Suppressor macrophage (primary cell): ENCODE measurements at places on chromosomes 5 and 9.

GRCh38 chr9:69483886-69484422, 158.9 kb downstream of the ENTREP1 start:
- no peak for DNase-seq

DNA sequence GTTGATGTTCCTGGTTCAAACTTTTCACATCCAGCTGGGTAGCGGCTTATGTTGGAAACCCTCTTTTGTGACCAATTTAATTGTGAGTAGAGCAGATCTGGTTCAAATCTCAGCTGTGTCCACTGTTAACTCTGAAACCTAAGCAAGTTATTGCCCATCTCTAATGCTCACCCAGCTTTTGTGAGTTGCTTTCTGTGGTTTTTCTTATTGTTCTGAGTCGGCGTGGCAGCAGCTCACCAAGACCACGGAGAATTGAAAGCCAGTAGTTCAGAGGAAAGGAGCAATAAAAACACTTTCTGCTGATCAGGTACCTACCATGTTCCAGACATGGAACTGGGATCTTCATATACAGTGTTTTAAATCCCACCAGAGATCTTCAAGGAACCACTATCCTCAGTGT, 114.4 kb downstream of the DOCK2 start:
- no peak for DNase-seq

DNA sequence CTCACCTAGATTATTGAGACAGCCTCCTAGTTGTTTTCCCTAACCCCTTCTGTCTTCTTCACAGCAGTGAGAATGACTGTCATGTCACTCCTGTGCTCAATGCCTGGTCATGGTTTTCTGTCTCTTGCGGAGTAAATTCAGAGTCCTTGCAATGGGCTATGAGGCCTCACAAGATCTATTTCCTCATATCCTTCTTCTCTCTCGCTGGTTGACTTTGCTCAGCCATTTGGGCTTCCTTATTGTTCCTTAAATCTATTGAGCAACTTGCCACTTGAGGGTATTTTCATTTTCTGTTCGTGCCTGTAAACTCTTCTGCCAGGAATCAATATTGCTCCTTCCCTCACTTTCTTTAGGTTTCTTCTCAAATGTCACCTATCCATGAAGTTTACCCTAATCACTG, 9.0 kb downstream of the PPP3R2 start:
- DNase-seq, result peak; percentile 95

- DNase-seq, result no peak
Measured at GRCh38 chr9:136567651-136568287, 21.9 kb upstream of the NOTCH1 start.

DNA sequence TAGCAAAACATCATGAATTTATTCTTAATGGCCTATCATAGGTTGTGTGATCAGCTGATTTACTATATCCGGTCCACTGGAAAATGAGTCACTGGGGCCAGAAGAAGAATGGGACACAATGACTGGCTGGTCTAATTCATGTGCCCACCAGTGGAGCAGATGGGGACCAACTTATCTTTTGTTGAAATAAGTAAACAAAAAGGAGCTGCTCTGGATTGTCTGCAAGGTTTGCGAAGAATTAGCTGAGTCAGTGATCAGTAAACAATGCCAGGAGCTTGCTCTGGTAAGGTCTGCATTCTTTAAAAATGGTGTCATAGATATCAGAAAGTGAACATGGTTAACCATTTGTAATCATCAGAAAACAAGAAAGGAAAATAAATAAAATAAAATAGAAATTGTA, 128.0 kb downstream of the RASEF start:
- DNase-seq, result no peak

DNA sequence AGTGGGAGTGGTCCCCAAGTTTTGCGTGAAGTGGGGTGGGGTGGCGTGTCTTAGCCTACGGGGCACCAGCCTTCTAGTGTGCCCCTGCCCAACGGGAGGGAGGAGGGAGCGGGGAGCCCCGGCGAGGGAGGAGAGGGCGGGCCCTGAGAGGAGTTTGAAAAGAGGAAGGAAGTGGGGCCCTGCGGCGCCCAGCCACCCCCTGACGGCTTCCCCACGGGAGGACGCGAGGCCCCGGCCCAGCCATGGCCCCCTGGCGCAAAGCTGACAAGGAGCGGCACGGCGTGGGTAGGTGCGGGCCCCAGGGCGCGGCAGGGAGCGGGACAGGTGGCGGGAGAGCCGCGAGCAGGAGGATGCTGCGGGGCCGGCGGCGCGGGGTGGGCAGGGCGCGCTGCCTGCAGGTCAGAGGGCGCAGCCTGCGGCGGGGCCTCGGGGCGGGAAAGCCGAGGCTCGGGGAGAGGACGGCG, at the start of gene DOCK2:
TSS of gene DOCK2 (plus strand) at position 191 of the 464 bp plus-strand sequence. CDS start at position 243, 52 bp downstream.
- DNase-seq, result peak; percentile 92

DNA sequence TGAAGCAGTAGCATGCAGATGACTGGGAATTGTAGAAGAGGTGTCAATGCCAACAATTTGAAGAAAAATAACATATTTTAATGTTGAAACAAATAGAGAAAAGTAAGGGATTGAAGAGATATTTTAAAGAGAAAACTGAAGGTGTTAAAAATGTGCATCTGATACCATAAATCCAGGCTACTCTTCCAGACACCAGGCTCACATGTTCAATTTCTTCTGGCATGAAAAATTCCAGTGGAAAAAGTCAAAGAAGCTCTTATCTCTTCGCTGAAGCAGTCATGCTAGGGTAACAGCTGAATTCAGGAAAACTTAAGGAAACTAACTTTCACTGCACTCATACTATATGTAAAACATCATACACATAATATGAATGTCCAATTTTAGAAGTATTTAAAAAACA, 335.0 kb downstream of the PDE4D start:
- no peak for DNase-seq

DNA sequence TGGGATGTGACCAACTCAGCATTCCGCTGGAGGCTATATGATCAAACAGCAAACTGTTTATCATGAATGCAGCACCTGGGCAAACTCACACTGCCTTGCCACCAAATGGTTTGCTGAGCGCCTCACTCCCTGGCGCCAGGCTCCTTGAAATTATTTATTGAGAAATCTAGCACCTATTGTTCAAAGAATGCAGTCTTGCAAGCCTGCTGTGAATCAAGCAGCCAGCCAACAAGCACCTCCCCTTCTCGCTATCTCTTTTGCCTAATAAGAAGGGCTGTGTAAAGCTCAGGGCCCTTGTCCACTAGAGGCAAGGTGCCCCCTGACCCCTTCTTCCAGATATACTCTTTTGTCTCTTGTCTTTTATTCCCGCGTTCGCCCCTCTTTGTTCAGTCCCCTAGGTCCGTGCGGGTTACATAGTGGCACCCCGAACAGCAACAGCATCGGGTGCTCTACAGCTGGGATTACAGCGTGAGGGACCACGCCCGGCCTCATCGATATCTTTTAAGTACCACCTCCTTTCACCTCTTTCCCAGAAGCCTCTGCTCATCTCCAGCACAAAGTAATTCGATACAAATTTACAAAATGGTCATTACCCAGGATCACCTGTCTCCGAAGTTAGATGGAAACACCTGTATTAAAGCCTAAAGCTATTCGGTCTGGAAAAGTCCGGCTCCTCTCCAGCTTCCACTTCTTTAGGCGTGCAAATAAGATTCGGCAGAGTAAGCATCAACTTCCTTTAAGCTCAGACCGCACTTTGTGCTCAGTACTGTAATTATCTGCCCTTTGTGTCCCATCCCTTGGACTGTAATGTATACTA, 896 bp downstream of the RIGI start:
- peak; percentile 36 for DNase-seq

DNA sequence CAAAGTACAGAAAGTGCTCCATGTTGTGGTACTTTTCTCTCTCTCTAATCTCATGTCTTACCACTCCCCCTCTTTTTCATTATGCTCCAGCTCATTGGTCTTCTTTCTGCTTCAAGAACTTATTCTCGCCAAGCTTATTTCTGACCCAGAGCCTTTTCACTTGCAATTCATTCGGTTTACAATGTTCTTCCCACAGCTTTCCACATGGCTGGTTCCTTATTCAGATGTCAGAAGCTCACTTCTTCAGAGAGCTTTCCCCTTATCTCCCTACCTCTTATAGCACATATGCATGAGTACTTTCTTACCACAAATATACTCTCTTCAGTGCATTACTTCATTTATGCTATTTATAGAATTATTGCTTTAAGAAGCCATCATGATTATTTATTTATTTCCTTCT, 338.8 kb upstream of the ATP10B start:
- DNase-seq, result no peak

GRCh38 chr5:68258531-68258930, 43.0 kb downstream of the PIK3R1 start:
- DNase-seq, result no peak

GRCh38 chr9:272251-273213, 57.9 kb downstream of the DOCK8 start:
- DNase-seq, result peak; percentile 80

GRCh38 chr5:159982421-159983173, 26.3 kb upstream of the TTC1 start:
- no peak for DNase-seq

DNA sequence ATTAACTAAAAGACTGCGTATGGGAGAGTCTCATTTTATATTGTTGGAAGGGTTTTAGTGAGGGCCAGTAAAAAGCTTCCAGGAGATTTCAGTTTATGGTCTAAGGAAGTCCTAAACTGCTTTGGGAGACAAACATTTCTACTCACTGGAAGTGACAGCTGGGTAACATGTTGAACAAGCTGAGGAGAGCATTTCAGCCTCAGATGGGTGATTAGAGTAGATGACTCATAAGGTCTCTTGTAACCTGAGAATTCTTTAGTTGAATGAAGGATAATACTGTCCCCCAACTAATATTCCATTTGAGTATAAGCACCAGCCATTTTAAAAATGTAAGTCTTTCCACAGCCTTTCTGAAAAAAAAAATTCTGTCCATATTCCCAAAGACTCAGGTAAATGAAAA, 218.0 kb upstream of the C9orf72 start:
- no peak for DNase-seq

- DNase-seq, result no peak
Measured at GRCh38 chr5:129003232-129003631, 37.9 kb downstream of the SLC27A6 start.

- DNase-seq, result no peak
Measured at GRCh38 chr9:6996061-6996854, 238.5 kb downstream of the KDM4C start.

- DNase-seq, result no peak
Measured at GRCh38 chr9:20319641-20320337, 302.5 kb downstream of the MLLT3 start.

DNA sequence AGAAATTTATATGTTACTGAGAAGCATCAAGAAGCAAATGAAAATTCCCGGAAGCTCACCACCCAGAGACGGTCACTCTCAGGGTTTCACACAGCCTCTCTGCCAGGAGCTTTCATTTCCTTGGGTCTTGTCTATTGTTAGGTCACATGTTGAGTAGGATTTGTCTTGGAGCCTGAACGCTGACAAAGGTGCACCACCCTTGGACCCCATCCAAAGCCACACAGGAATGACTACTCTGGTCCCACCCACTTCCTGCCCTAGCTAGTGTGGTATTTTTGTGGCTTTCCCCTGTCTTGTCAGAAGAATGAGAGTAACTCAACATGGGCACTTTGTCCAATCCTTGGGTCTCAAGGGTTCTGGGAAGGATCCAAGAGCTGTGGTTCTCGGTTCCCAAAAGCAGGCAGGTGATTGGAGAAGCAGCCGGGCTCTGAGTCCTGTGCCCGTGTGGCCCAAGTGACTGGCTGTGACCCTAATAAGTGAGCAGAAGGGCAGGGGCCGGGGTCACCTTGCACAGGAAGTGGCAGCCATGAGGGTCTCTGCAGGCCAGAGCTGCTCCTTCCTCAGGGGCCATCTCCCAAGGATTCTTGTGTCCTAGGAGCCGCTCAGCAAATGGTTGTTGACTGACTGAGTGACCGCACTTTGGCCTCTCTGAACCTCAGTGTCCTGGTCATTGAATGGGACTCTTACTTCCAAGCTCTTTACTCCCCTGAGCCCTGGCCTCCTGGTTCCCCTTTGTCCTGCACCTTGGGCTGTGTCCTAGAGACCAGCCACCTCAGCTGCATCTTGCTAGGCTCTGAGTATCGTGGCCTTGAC, 6.9 kb downstream of the FGD3 start:
- no peak for DNase-seq

GRCh38 chr9:114186605-114187289, 31.4 kb downstream of the COL27A1 start:
- no peak for DNase-seq

- no peak for DNase-seq
Measured at GRCh38 chr9:4517274-4517673, 27.0 kb downstream of the SLC1A1 start.

DNA sequence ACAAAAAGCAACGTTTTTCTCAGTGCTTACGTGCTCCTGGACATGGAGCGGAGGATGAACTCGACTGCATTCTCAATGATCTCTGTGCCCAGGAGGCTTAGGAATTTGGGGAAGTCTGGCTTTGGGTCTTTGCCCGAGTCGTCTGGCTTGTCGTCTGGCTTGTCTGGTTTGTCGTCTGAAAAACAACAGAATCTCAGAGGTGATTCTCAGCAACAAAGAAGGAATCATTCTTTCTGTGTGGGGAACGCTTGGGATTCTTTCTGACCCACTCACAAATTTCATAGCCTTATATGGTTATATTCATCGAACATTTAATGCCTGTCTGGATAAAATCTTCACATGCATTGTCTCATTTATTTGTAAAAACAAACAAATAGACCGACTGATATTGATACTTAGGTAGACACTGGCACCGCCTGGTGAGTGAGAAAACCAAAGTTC, 4.7 kb downstream of the C5orf46 start:
- DNase-seq, result no peak

- DNase-seq, result no peak
Measured at GRCh38 chr9:38059233-38059936, 9.6 kb downstream of the SHB start.

DNA sequence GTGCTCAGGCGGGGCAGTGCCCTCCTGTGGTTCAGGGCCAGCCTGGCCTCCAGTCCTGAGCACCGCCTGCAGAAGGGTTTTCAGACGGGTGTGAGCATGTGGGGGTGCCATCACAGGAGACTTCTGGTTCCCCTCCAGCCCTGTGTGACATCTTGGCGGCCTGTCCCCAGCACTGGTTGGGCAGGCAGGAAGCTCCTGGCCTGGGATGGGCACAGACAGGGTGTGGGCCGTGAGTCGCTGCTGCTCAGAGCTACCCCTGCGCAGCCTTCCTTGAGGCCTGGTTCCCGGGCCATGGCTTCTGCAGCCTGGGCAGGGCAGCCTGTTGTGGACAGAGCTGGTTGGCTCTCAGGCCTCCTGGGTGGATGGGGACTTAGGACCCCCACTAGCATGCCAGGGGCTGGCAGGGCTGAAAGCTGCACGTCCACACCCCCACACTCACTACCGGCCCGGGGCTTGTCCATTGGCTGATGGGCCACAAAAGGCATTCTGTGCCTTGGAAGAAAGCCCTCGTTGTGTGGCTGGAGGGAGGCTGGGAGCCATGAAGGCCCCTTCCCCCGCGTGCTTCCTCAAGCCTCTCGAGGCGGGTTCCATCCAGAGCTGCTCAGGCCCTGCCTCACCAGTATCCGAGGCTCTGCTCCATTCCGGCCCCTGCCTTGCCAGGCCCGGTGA, 58.7 kb downstream of the RXRA start:
- peak; percentile 65 for DNase-seq

GRCh38 chr9:28847331-28847730, 1274.0 kb upstream of the C9orf72 start:
- DNase-seq, result no peak

DNA sequence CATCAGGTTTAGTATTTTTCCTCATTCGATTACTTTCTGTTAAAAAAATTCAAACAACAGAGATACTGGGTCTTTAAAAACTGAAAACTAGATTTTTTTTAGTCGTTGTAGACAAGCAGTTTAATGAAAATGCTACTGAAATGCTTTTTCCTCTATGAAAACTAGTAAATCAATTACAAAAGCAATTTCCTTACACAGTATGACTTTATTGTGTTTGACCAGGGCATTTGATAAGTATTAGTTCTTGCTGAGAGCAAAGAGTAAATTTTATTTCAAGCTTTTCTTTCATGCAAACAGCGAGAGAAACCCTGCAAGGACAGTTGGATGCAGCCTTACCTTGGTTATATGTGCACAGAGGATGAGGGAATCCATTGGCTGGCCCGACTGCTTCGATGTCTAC, 308.5 kb downstream of the MAT2B start:
- DNase-seq, result no peak
